PC-9 (cell line): ENCODE measurements at places on chromosomes 2 and 18. TPM values are rescaled to one million over a fixed set of nuclear protein-coding genes. Genes with fewer than 3 reads are reported as not detected.

DNA sequence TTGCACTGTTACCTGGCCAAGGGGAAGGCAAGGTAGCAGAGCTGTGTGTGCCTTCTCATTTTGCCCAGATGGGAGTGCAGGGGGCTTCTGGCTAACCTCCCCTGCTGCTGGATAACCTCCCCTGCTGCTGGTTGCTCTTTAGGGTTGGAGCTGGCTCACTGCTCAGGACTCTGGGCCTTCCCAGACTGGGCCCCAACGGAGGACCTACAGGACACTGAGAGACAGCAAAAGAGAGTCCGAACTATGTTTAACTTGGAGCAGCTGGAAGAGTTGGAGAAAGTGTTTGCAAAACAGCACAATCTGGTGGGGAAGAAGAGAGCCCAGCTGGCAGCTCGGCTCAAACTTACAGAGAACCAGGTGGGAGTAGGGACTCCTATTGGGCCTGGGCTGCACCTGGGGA, 5.8 kb upstream of the SMYD5 start:
- no peak for DNase-seq

GRCh38 chr2:151560289-151560688, 150.6 kb downstream of the RIF1 start:
- no peak for DNase-seq

GRCh38 chr2:62110415-62111025, 85.4 kb upstream of the B3GNT2 start:
- DNase-seq, result no peak

- no peak for DNase-seq
Observed at GRCh38 chr2:84879584-84880394, 1.1 kb downstream of the TRABD2A start.

GRCh38 chr18:11909591-11910026, 1.5 kb upstream of the MPPE1 start:
- no peak for DNase-seq

DNA sequence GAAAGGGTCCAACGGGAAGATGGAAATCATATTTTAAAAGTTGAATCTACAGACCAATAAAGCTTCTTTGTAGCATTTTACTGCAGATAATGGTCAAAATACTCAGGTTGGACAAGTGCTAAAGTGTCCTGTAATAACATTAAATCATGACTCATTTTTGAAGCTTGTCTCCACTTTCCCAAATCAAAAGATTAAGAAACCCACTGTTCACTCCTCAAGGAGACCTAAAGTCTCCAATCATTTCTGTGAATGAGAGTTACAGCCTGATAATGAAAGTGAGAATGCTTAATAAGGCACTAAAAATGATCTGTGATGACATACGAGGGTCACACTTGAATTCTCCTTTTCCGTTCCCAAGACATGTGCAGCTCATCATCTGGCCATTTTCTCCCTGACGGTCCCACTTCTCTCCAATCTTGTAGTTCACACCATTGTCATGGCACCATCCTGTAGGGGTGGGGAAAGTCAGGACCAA, 53.4 kb downstream of the ATIC start:
- DNase-seq, result no peak

GRCh38 chr18:47260120-47260923, 8.9 kb upstream of the SKOR2 start:
- no peak for DNase-seq

- no peak for DNase-seq
Observed at GRCh38 chr18:42636309-42636708, 479.2 kb downstream of the RIT2 start.

INPP5D gene
- total RNA-seq, result 0.55 and 0.74 TPM in 2 replicates

GRCh38 chr2:73004466-73004865, 67.0 kb downstream of the SFXN5 start:
- DNase-seq, result no peak

DNA sequence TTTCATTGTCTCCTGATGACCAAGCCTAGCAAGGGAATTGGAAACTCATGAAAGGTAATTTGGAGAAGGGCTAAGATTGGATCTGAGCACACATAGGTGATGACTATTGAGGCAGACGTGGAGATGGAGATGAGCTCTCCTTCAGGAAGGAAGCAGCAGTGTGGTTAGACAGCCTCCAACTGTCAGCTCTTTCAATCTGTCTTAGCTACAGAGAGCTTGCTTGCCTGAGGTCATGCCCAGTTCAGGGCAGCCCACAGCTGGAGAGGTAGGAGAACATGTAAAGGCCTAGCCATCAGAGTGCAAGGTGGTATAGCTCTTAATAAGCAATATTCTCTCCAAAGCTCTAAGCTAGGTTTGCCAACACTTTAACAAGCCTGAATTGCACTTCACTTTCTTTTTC, 79.2 kb downstream of the THSD7B start:
- no peak for DNase-seq

GRCh38 chr18:10386956-10387355, 67.5 kb upstream of the APCDD1 start:
- no peak for DNase-seq

DNA sequence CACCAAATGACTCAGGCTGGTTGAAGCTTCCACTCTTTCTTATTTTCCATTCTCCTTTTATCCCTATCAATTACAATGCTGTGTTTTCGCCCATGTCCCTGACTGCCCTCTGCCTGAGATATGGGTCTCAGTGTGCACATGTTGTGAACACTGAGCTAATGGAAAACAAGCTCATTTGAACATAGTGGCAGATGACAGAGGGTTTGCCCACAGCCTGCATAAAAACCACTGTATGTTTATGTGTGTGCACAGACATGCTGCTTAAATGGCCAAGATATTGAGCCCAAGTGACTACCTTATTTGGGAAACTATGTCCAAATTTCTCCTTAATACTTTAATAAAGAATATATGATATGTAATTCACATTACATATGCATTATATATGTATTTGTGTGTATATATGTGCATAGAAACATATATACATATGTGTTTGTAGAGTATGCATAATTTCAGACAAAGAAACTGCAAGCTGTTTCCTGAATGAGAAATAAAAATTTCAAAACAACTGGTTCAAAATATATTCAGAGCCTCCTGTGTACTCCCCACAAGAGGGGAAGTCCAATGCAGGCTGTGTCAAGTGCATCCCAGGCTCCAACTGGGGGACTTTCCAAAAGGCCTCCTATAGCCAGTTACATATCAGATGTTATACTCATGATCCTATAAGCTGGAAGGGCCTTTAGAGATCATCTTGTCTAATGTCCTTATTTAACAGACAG, 92.7 kb upstream of the CD302 start:
- DNase-seq, result no peak

PSMG2 gene
- 107 and 123 TPM in 2 replicates for total RNA-seq

DNA sequence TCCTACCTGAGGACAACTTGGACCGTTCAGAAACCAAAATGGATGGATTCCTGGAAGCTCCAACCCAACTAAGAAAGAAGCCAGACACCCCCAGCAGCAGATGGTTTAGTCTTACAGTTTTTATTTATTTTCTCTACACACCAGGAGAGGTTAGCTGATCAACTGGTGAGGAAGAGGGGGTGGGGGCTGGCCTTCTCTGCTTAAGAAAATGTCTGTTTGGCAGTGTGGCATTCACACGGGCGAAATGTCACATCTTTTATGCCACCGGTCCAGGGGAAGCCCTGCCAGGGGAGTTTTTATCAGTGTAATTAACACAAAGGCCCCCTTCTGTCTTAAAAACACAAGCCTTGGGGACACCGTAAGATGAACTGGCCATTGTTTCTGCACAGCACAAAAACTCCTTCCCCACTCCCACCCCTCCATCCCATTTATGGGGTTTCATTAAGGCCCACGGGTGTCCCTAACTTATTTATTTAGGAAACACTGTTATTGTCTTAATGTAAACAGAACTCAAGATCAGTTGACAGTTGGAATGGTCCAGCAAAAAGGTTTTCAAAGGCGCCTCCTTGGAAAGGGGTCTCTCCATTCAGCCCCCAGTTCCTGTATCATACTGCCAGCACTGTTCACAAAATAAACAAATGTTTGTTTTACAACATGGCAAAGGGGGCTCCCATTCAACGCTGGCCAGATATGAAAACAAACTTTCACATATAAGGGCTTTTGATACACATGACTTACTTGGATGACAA, 217.0 kb downstream of the C1D start:
- peak; percentile 30 for DNase-seq

MYO7B gene
- not detected in 2 replicates for total RNA-seq

GRCh38 chr2:201882353-201883090, 76.2 kb downstream of the CDK15 start:
- no peak for DNase-seq

DNA sequence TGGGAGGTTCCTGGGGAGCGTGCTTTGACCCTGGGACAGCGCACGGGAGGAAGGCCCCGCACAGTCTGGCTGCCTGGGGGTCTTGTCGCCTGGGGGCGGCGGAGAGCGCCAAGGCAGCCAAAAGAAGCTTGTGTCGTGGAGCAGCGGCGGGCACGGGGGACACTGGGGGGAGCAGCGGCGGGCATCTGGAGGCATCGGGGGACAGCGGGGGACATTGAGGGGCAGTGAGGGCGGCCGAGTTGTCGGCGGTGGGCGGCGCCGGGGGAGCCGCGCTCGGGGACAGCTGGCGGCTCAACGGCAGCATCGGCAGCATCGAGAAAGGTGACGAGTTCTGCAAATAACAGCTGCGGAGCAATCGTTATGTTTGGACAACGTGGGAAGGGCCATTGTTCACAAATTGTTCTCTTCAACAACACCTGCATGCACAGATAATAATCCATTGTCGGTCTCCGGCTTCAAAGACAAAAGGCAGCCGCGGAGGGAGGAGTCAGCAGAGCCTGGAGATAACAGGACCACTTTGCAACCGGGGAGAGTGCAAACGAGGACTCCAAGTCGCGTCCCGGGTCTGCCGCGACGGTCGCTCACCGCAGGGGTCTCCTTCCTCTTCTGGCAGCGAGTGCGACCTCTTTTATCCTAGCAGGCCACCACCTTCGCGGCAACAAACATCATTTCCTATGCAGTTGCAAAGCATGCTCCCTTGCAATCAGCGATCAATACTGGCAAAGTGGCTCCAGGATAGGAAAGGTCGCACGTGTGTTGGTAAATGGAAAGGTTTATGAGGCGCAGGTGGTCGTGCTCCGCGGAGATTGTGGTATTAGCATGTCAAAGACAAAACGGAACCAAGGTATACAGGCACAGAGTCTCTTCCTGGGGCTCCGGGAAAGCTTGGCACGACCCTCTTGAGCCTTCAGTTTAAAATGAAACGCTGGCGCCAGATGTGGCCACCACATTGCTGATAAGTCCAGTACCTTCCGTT, 132.3 kb upstream of the DLX2 start:
- no peak for DNase-seq

- no peak for DNase-seq
Observed at GRCh38 chr2:85804583-85804982, 50.8 kb downstream of the ATOH8 start.

GRCh38 chr2:174771136-174771535, 6.9 kb upstream of the CHRNA1 start:
- no peak for DNase-seq

DNA sequence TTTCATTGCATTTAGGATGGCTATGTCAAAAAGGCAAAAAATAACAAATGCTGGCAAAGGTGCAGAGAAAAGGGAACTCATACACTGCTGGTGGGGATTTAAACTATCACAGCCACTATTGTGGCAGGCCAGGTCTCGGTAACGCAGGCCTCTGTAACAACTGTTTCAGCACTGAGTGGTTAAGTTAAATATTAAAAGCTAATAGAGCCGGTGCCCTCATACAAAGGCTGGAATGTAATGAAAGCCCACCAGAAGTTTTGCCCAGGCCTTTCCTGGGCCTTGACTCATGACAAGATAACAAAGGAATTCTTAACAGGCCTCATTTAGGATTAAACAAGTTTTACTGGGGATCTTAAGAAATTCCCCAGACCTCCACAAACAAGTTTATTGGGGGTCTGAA, 10.7 kb downstream of the MERTK start:
- DNase-seq, result no peak

DNA sequence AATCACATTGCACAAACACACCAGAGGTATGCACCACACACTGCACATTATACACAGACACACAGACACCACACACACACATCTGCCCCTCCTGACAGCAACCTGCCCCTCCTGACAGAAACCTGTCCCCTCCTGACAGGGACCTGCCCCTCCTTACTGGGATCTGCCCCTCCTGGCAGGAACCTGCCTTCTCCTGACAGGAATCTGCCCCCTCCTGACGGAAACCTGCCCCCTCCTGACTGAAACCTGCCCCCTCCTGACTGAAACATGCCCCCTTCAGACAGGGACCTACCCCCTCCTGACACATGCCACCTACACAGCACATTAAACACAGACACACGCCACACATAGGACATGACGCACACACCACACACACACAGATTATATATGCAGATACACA, 88.9 kb downstream of the PXDN start:
- DNase-seq, result no peak

DNA sequence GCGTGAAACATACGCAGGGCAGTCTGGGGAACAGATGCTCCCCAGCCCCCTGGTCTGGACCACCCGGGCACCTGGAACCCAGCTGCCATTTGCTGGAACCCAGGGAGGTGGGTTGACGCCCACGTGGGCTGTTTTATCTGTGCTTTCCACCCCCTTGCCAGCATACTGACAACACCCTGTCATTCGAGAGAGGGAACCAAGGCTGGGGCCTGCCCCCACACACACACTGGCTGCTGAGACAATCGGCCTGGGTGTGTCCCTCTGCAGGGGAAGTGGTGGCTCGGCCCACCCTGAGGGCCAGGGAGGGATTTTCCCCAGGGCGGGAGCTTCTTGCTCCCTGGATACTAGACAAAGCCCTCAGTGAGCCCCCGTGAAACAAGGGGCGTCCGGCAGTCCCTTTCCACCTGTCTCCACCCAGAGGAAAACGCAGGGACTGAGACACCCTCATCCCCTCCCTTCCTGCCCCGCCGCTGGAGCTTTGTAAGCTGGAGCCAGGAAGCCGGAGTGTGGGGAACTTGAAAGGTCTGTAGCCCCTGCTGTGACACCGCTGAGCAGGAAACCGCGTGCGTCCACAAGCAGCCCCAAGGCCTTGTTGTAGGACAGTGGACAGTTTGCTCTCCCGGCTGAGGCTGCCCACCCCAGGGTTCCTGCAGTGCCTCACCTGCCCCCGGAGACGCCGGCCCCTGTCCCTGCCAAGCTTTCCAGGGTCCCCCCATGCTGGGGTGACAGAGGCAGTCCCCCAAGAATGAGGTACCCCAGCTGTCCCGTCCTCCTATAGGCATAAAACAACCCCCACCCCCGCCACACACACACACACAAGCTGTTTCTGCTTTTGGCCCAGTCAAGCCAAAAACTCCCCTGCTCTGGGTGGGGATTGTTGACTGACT, 14.1 kb upstream of the KLF11 start:
- peak; percentile 23 for DNase-seq

IGFBP2 gene
- total RNA-seq, result 106 and 133 TPM in 2 replicates

- DNase-seq, result peak; percentile 3
Observed at GRCh38 chr18:70181015-70181414, 24.5 kb downstream of the RTTN start.

GALNT14 gene
- total RNA-seq, result 2.4 and 3.1 TPM in 2 replicates

DNA sequence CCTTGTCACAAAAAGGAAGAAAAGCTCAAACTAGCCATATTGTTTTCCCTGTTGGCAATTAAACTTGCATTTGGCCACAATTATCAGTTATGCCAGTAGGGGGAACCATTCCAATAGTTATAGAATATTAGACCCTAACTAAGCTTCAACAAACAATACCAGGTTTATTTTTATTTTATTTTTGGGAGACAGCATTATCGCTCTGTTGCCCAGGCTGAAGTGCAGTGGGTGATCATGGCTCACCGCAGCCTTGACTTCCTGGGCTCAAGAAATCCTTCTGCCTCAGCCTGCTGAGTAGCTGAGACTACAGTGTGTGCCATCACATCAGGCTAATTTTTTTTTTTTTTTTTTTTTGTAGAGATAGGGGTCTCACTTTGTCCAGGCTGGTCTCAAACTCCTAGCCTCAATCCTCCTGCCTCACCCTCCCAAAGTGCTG, 102.1 kb downstream of the ATAD2B start:
- peak; percentile 41 for DNase-seq
